Hindlimb muscle (tissue), 1 donor: ENCODE measurements at places on chromosomes 16 and 17.
A peak's percentile ranks its signal among the peaks of the same experiment; 100 is the strongest.

DNA sequence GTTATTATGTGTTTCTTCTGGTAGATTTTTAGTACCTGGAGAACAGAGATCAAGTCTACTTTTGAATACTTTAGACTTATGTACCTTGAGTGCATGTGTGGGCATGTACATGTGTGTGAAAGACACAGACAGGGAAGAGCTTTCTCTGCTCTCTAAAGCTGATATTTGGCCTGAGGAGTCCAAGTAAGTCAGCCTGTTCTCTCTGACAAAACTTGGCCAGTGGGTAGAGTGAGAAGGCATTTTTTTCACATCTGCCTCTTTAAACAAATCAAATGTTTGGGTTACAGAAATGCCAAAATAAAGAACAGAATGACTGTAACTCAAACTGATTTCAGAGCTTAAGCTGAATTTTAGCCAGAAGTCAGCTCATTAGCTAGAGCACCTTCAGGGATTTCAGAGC is 309.7 kb upstream of the DYNLRB2 start:
- DNase-seq: no peak

DNA sequence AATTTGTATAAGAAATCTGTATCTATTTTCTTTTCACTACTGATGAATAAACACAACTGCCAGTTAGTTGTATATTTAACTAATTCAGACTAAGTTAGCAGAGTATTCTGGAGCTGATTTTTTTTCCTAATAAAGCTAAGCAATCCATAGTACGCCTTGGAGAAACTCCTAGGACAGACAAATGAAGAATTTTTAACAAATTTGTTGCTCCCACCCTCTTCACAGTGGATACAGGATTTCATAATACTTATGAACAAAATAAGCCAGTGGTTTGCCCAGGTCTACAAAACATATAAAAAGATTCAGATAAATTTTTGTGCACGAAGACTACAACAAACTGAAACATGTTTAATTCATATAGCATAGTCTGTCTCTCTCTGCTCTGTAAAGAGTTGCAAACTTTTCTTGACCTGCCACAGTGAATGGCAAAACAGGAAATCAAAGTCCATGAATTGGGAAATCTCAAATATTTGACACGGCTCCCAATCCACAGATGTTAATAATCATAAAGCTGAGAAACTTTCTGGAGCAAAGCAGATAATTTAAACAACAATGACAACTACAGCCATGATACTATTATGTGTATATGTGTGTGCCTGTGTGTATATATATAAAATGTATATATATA is 594 bp upstream of the ABCA6 start:
- peak; percentile 77 for DNase-seq

- DNase-seq: no peak
Observed at GRCh38 chr16:88050952-88051660, 99.9 kb downstream of the BANP start.

DNA sequence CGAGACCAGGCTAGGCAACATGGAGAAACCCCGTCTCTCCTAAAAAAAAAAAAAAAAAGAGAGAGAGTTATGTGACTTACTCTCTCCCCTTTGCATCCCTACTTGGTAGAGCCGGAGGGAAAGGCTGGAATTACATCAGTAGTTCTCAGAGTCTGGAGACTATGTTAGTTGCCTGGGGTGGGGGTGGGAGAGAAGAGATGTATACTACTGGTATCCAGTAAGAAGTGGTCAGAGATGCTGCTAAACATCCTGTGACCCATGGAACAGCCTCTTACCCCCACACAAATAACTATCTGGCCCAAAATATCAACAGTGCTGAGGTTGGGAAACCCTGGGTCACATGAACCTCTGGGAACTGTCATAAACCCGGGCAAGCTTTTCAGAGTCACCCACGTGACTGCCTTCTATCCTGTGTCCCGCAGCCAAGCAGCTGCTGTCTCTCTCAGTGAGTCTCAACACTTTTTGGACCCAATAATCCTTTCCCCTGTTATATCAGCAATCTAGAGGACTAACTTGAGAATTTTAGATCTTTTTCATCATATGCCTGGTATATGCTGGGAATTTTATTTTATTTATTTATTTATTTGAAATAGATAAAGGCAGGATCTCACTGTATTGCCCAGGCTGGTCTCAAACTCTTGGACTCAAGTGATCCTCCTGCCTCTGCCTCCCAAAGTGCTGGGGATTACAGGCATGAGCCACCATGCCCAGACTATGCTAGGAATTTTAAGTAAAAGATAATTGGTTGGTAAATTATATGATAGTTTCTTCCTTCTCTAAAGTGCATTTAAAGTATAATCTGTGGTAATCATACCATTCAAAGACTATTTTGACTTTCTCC is 8.7 kb downstream of the EIF1 start:
- DNase-seq: peak; percentile 73

- no peak for DNase-seq
Observed at GRCh38 chr16:10981697-10982216, 37.4 kb downstream of the CLEC16A start.

GRCh38 chr17:73643001-73643851 is 1.0 kb downstream of the SDK2 start:
- DNase-seq: peak; percentile 44

GRCh38 chr16:49324703-49325102 is 43.1 kb upstream of the CBLN1 start:
- no peak for DNase-seq

DNA sequence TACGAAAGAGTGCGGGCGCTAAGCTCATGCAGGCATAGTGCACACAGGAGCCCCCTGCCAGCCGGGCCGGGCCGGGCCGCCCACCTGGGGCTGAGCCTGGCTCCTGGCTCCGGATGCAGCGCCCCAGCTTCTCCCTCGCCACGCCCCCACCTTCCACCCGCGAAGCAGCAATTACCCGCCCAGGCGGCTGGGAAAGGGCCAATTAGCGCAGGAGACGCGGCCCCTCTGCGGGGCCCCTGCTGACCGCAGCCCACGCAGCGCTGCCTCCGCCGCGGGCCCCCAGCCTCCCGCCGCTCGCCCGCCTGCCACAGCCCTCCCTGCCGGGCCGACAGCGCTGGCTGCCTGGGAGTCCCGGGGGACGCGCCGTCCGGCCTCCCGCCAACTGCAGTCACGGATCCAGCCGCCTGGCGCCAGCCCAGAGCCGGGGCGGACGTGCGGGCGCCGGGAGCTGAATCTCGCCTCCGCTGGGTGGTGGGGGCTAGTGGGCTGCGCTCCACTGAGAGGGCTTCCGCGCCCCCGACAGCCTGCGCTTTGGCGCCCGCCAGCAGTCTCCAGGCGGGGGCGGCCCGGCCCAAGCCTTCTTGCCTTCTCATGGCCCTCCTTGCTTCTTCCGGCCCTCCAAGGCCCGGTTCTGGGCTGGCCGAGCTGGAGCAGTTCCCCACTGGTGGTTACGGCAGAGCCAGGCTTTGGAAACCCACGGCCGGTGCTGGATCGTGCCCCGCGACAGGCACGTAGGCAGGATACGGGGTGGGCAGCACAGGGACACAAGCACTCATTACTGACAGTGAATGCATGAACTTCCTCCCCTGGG is 14.9 kb upstream of the CBFB start:
- DNase-seq: peak; percentile 79

GRCh38 chr16:31354394-31355291 is at the start of gene ITGAX:
Gene ITGAX, plus strand, starts transcription at chr16:31355176. Its CDS starts 79 bp downstream, at chr16:31355255.
- no peak for DNase-seq

DNA sequence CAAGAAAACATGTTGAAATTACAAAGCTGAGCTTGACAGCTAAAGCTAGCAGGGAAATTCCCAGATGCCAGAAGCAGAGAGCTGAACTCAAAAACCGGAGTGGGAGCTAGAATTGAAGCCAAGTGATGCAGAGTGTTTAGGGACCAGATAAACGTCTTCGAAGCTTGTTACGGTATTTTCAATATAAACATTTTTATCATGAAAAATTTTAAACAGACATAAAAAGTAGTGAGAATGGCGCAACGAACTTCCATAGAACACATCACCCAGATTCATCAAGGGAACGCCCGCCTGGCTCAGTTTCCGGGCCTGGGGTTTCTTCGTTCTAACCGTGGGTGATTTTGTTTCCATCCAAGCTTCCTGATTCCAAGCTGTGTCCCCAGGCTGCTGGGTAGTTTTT is 18.1 kb downstream of the SPNS2 start:
- no peak for DNase-seq

DNA sequence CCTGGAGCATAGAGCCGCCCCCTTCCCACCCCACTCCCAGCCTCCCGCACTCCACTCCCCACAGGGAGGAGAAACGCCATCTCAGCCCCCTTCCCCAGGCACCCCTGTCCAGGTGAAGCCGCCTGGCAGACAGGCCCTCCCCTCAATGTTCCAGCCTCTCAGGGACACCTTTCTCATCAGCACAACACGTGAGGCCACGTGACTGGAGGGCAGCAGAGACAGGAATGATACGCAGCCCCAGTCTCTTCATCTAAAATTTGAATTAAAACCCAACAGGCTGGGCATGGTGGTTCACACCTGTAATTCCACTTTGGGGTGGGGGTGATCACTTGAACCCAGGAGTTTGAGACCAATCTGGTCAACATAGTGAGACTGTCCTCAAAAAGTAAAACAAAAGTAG is 20.2 kb upstream of the AATK start:
- no peak for DNase-seq

- DNase-seq: no peak
Observed at GRCh38 chr16:1137604-1138003, 15.3 kb upstream of the CACNA1H start.

DNA sequence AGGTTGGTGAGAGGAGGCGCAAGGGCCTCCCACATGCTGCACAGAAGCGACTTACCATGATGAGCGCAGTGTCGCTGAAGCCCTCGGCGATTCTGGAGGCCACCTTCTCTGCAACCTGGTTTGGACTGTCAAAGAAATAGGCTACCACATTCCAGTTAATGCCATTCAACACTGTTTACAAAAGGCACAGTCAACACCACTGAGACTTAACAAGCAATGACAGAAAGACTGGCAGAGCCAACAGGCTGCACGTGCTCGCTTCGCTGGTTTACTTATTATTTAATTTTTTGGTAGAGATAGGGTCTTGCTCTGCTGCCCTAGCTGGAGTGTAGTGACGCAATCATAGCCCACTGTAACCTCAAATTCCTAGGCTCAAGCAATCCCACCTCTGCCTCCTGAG is 18.2 kb downstream of the EMC8 start:
- DNase-seq: no peak

- DNase-seq: no peak
Observed at GRCh38 chr17:63279498-63280230, 166.4 kb downstream of the CYB561 start.

DNA sequence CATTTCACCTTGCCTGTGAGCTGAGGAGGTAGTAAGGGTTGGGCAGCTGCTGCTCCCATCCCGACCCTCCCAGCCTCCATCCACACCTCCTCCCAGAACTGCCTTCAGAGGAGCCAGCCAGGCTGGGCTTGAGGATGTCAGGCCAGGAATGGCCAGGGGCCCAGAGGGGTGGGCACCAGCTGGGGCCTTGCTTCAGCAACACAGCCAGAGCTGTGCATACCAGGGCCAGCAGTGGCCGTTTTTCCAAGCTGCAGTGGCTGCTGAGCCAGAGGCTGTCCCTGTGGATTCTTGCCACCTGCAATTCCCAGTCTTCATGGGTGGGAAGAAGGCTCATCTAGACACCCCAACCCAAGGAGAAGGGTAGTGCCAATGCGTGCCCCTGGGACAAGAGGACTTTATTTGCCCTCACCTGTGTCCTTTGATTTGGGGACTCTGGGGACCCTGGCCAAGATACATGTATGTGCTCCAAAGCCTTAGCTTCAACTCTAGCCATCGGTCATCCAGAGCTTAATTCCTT is 153.4 kb upstream of the SDK2 start:
- DNase-seq: no peak

- DNase-seq: peak; percentile 62
Observed at GRCh38 chr17:39667945-39668924, at the start of gene PNMT. Gene PNMT, plus strand, starts transcription at chr17:39668453. Its CDS starts 23 bp downstream, at chr17:39668476.

- DNase-seq: no peak
Observed at GRCh38 chr16:27650073-27650701, 100.2 kb downstream of the KATNIP start.

GRCh38 chr17:82023447-82024241 is 539 bp downstream of the LRRC45 start:
- DNase-seq: no peak

DNA sequence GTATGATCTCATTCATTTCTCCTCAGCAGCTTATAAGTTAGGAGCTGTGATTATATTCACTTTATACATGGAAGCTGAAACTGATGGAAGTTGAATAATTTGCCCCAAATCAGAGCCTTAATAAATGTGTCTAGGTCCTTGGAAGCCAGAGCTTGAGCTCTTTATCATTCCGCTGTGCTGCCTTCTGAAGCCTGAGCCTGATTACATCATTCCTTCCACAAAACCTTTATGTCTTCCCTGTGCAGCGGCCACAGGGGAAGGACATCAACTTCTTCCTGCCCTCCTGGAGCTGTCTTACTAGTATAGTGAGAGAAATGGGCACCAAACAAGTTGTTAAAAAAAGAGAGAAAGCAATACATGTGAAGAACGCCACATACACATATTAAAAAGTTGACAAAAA is 6.8 kb downstream of the TNRC6C start:
- DNase-seq: no peak

DNA sequence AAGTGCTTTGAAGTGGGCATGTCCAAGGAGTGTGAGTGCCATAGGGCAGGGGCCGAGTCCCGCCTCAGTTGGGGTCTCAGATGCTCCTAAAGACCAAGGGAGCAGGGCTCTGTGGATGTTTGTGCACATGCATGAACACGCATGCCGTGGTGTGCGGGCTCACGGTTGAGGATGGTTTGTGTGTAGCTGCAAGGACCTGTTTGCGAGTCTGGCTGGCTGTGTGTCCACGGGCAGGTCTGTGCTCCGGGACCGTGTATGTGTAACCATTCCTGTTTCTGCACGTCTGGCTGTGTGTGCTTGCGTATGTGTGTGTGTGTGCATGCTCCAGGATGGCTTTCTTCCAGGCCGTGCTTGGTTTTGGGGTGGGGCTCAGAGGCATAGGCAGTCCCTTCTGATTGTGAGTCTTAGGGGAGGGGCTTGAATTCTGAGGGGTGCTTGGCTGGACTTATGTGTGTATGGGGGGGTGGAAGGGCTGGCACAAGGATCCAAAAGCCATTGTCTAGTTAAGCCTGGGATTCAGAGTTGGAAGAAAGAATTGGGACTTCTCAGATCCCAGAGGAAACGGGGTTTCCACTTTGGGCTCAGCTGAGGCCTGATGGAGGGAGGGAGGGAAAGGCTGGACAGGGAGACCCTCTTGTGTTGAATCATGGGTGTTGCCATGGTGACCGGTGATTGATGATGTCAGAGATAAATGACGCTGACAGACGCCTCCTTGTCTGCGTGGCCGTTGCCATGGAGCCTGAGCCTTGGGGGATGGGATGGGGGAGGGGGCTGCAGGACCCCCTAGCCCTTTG is 14.4 kb downstream of the GJD3 start:
- DNase-seq: no peak

- DNase-seq: no peak
Observed at GRCh38 chr17:64209983-64210382, 53.1 kb downstream of the TEX2 start.

GRCh38 chr17:83073389-83074063 is 5.9 kb upstream of the METRNL start:
- DNase-seq: no peak

DNA sequence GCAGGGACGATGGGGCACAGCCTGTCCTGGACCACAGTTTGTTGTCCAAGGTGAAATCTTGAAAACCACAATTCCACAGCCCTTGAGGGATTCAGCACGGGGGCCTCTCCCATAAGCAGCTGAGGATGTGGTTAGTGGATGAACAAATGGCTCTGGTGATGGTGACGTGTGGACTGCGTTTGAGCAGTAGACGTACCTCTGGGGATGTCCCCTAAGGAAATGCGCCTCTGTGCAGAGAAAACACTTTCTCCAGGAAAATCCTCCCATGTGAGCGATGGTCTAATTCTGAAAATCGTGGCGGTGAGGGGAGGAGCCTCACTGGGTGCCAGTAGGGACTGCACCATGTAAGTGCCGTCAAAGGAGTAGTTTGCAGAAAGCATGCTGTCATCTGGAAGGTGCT is 2.7 kb upstream of the SEPTIN12 start:
- no peak for DNase-seq

GRCh38 chr17:43411369-43411677 is 12.5 kb downstream of the ARL4D start:
- DNase-seq: no peak
